Mucosa of descending colon (tissue), 3 donors: ENCODE measurements at places on chromosomes 1 and 21.

DNA sequence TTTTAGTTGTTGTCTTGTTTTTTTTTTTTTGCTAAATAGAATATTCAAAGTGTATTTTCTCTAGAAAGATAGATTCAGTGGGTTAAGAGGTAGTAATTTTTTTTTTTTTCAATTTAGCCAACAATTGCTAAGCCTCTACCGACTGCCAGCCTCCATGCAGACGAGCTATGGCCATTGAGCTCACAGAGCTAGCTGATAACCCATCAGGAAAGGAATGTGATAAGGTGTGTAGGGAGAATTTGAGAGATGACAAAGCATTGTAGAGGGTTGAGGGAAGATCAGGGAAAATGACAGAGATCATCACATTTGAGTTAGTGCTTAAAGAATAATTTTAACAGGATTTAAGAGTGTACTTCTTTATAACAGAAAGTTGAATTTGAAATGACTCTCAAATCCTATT is 30.6 kb downstream of the DNM3 start:
- DNase-seq, result no peak

GRCh38 chr1:10778640-10779039 is 17.8 kb downstream of the CASZ1 start:
- DNase-seq, result peak; percentile 53

DNA sequence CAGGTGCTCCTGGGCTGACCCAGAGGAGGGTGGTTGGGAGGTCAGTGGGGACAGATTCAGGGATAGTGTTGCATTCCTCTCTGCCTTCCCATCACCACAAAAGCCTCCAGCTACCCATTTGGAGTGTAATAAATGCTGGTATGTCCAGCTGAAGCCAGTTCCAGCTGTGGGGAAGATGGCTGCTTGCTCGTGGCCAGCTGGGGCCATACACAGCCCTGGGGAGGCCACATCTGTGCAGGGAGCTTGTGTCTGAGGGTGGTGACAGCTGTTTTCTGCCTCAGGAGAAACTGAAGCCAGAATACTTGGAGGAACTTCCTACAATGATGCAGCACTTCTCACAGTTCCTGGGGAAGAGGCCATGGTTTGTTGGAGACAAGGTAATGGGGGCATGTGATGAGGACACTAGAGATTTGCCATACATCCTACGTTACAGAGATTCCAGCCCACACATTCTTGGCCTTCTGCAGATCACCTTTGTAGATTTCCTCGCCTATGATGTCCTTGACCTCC is 2.7 kb downstream of the GSTM4 start:
- peak; percentile 7 for DNase-seq

DNA sequence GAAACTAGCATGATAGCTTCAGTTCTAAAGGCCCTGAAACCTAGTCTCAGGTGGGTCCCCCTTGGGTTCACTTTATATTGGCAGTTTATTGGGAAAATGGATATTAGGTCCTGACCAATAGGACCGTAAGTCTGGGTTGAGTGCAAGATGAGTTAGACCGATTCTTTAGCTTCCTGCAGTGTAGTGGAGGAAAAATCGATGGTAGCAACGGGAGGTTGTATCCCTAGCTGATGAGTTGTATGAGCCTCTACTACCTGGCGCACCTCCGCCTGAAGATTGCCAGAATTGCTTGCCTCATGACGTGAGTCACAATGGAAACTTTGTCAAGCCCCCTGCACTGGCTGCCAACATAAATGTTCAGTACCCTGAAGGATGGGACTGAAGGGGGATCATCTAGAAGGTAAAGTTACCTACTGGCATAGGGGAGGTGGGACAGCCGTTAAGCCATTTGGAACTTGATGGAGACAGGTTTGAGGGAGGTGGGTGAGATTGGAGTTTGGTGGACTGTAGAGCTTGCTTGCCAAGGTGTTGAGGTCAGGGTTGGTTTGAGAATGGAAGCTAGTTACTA is 3.9 kb downstream of the RCC1 start:
- no peak for DNase-seq

- DNase-seq, result no peak
Measured at GRCh38 chr1:39269791-39270342, 65.4 kb downstream of the MACF1 start.

DNA sequence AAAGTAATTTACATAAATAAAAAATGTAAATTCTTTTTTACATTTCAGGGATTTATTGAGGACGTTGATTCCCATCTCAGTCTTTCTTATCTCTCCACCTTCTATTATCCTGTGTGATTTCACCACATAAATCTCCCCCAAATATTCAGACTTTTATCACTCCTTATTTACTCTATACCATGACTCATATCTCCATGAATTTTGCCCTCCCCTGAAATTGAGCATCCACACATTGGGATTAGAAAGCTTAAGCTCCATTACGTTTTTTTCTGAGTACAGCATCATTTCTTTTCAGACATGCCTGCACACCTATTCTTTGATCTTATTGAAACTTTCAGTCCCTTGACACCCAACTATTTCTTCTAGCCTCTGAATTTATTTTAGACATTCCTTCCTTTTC is 111.2 kb downstream of the IFI44 start:
- no peak for DNase-seq

- DNase-seq, result no peak
Measured at GRCh38 chr1:240395336-240395735, 216.6 kb downstream of the GREM2 start.

DNA sequence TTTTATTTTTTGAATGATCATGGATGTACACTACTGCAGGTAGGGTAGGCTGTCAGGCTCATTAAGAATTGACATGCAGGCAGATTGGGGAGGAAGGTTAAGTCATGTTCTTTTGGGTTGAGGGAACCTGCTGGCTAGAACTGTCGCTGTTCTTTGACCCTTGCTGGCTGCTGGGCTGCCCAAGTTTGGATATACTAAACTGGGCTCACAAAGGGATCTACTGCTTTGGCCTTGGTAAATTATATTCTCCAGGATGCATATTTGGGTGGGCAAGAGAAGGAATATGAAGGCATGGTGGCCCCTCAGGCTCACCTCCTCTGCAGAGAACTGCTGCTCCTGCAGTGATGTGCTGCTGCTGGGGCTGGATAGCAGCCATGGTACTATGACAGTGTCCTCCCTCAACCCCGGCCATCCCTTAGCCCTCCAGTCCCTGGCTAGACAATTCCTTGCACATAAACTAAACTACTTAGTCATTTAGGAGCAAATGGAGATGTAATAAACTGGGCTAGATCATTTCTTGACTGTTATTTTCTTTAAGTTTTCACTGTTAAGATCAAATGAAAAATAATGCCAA is 6.1 kb downstream of the ATP1A1 start:
- no peak for DNase-seq

DNA sequence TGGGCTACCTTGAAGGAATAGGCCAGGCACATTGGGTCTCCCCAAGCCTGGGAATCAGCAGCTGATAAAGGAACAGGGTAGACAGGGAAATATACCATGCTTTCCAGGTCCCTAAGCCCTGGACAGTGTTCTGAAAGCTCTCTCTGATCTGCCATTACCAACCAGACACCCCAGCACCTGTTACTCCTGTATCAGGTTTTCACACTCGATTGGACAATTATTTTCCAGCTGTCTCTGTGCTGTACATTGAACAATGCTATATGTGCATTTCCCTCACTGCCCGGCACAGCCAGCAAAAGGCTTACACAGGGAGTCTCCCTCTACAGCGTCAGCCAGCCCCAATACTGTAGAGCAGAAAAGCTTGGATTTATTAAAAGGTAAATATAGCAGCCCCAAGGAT is 4.7 kb downstream of the CFAP45 start:
- no peak for DNase-seq

DNA sequence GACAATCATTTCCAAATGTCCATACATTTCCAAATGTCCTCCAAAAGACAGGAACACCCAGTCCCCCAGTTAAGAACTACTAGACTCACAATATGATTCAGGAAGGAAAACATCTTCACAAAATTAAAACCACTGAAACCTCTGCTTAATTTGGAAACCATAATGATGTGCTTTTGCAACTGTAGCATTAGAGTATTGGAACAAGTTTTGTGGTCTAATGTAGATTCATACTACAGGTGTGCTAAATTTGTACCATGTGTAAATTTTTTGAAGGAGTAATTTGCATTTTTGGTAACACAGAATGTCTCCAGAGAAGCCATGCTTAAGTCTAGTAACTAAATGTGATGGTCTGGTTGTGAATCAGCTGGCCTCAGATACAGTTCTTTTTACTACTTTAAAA is 129.6 kb downstream of the DPYD start:
- no peak for DNase-seq

DNA sequence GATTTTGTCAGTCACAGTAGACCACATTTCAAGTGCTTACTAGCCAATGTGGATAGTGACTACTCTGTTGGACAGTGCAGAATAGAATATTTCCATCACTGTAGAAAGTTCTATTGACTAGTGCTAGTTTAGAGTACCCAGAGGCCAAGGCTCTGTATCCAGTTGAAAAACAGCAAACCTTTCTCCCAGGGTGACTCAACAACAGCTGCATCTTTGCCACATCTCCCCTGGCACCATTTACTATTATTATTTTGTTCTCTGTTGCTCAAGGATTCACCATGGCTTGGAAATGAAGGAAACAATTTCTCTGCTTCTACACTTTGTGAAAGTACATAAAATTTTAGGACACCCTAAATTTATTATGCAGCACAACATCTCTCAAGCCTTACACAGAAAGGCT is 85.3 kb upstream of the WDR26 start:
- no peak for DNase-seq
